ENCODE measurements at places on chromosomes 1 and 21. TPM values are rescaled to one million over a fixed set of nuclear protein-coding genes. Genes with fewer than 3 reads are reported as not detected.

RPL11 gene
- total RNA-seq: 1,441 TPM

- DNase-seq: peak; percentile 34
These were observed 7.0 kb downstream of the NOL9 start for GRCh38 chr1:6547301-6547700.

DNA sequence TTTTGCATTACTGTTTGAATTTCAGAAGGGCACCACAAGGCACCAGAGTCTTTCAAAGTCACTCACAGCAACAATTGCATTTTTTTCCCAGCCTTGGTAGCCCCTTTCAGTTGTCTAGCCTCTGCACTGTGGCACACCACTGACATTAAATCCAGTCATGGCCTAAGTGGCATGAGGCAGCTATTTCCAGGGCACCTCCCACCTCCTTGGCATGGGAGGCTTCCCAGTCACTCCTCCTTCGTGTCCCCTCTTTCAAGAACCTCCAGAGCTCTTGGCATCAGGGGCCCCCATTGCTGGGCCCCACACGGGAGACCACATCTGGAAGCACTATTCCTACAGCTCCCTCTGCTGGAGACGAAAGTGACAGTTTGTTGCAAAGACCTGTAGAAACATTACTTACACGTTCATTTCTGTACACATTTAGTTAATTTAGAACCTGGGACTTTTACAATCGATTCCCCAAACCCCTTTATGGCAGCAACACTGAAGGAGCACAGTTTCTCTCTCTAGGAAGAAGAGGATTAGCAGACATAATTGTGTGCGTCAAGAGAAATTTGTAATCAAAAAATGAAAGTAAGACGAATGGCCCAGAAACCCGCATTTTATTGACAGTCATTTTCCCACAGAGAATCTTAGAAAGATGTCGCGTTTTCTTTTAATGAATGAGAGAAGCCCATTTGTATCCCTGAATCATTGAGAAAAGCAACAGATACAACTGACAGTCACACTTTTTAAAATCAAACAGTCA is 5.7 kb upstream of the CHD5 start:
- peak; percentile 66 for DNase-seq

OLFML3 gene
- 7.0 TPM for total RNA-seq

GRCh38 chr1:22201023-22201422 is 58.1 kb upstream of the WNT4 start:
- DNase-seq: no peak

- no peak for DNase-seq
These were observed 3.0 kb downstream of the FBXO44 start for GRCh38 chr1:11657654-11658053.

- no peak for DNase-seq
These were observed 14.9 kb downstream of the SLC45A3 start for GRCh38 chr1:205665201-205666045.

SLC6A17 gene
- total RNA-seq: not detected

DNA sequence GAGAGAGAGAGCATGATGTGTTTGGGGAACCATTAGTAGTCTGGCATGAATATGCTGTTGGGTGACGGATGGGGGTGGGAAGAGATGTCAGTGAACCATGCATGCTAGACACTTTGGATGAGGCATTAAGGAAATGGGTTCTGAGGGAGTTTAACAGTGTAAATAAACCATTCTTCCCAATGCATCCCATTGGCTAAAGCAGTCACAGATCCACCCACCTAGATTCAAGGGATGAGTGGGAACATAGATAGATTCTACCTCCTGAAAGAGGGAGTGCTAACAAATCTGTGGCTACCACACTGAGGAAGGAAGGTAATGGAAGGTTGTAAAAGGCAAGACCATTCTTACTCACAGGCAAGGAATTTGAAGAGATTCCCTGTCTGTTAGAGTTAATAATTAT is 129.8 kb upstream of the CACNA1E start:
- DNase-seq: no peak

GRCh38 chr1:201216395-201217085 is 25.9 kb downstream of the IGFN1 start:
- DNase-seq: no peak

GRCh38 chr1:167878372-167879160 is 35.4 kb downstream of the ADCY10 start:
- DNase-seq: no peak

DNA sequence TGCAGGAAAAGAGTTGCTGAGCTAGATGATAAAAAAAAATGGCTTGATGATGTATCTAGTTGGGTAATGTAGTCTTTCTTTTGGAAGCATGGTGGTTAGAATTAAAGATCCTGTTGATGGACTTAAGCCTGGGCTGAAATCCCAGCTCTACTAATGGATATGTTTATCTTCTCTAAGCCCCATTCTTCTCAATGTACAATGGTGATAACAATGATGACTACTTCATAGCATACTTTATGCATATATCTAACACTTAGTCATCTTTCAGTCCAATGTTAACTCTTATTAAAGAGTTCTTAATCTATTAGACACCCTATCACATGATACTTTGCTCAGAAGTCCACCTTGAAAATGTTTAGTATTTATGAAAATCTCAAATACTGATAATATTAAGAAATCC is 189.5 kb downstream of the PLA2G4A start:
- no peak for DNase-seq

- DNase-seq: no peak
These were observed 21.6 kb upstream of the MAGOH start for GRCh38 chr1:53259932-53260331.

GRCh38 chr1:244057474-244058385 is 6.6 kb downstream of the ZBTB18 start:
- DNase-seq: no peak

DNA sequence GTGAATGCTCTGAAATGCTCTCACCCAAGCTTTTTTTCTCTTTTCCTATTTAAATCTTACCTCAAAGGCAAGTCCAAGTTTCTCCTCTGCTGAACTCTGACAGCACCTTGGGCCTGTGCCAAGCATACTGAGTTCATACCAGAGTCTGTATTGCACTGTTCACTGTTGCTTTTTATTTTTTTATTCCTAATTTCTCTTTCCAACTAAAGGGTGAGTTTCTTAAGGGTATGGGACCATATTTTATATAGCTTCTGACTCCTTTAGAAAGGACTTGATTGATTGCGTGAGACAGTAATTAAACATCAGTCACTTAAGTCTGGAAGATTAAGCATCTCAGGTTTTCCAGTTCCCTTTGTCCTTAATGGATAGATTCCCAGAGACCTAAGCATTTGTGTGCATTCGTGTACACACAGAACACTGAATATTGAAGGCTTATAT is 69.9 kb downstream of the CACHD1 start:
- no peak for DNase-seq

DNA sequence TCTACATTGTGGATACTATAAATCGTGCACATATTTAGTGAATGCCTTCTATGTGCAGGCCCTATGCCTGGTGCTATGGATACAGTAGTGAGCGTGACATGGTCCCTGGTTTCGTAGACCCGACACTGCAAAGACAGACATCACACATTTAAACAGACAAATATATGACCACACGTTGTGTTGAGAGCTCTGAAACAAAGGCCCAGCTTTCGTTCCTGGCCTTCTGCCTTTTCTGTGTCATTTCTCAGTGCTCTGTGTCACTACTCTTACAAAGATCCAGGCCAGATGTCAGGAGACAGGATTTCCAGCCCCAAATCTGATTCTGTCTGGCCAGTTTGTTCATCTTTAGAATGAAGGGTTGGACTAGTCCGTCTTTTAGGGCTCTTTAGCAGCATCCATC is 19.3 kb upstream of the TRABD2B start:
- no peak for DNase-seq

DNA sequence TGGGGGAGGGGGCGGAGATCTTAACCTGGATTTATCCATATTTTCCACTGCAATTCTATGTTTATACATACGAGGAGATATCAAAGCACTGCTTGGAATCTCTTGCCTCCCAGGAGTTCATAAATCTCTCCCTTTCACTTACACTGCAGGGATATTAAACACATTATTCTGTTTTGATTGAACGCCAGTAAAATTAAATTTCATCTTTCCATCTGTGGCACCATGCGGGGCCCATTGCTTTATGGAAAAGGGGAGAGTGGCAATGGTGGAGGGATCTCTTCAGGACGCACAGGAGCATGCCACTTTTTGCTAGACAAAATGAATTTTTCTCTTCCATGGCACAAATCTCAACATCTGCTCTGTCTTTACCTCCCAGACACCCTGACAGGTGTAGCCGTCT is 648.0 kb upstream of the PLXNA2 start:
- no peak for DNase-seq

- peak; percentile 50 for DNase-seq
These were observed 63.1 kb downstream of the ELK4 start for GRCh38 chr1:205568469-205569361.

SPRR2A gene
- total RNA-seq: not detected

GRCh38 chr1:206739411-206740076 is 31.0 kb upstream of the IL19 start:
- no peak for DNase-seq

- no peak for DNase-seq
These were observed 15.5 kb downstream of the ARHGEF10L start for GRCh38 chr1:17554954-17555353.

LIN28A gene
- total RNA-seq: not detected

RGS4 gene
- total RNA-seq: 16.6 TPM

- no peak for DNase-seq
These were observed 54.3 kb downstream of the TLR5 start for GRCh38 chr1:223088713-223089240.

PLA2G4A gene
- total RNA-seq: 1.3 TPM

NPHS2 gene
- not detected for total RNA-seq

DNA sequence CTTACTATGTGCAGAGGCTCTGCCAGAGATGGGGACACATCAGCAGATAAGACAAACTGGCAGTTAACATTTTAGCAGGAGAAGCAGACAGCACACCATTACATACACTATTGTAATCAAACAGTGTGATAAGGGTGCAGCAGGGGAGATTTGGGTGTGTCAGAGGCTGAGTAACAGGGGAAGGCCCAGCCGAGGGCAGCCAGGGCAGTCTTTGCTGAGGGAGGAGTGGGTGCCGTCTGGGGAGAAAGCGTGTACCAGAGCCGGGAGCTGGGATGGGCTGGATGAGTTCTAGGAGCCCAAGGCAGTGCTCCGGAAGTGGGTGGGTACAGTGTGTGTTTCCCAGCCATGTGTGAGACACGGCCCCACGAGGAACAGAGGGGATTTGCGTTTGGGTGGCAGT is 31.2 kb downstream of the KCNA10 start:
- no peak for DNase-seq

DPT gene
- total RNA-seq: not detected

DNA sequence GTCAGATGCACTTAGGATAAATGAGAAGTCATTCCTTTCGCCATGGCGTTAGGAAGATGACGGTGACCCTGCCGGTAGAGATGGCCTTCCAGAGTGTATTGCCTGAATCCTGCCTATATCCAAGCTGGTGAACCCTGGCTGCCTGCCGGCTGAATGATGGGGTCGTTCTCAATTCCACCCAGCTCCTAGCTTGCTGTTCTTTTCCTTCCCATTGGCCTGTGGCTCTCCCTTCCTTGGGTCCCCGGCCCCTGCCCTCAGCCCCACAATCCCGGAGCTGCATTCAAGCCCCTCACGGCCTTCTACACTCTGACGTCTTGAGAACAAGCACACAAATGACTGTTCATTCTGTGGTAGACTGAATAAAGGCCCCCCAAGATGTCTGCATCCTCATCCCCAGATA is 28.2 kb upstream of the ZBTB21 start:
- no peak for DNase-seq
